ENCODE measurements at places on chromosomes 1 and 21.

- no peak for DNase-seq
Observed at GRCh38 chr1:228875741-228876140, 140.5 kb downstream of the RHOU start.

DNA sequence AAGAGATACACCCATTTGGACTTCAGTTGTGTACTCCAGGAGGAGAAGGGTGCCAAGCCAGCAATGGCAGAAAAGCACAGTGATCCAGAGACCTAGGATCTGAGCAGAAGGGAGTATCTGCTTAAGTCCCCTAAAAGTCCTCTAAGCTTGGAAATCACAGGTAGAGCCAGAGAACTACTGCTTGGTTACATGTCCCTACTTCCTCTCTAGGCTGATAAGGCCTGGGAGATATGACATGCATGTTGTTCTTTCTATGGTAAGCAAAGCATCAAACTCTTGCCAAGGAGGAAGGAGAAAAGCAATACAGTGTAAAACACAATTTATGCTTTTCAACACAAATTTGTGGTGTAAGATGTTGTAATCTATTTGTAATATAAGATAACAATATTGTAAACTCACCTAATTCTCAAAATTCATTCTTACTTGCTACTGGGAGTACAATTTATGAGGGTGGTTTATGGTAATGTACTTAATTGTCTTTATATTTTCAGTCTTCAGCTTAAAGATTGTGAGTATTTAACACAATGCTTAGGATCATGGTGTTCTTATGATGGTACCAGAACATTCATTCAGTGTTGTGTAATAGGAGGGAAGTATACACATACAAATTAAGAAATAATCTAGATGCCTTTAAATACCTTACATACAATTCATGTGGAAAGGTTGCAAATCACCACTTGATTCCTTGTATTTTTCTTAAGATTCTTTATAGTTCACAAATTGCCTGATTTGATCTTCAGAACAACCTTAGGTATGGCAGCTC is 49.1 kb upstream of the GNG12 start:
- peak; percentile 33 for DNase-seq

DNA sequence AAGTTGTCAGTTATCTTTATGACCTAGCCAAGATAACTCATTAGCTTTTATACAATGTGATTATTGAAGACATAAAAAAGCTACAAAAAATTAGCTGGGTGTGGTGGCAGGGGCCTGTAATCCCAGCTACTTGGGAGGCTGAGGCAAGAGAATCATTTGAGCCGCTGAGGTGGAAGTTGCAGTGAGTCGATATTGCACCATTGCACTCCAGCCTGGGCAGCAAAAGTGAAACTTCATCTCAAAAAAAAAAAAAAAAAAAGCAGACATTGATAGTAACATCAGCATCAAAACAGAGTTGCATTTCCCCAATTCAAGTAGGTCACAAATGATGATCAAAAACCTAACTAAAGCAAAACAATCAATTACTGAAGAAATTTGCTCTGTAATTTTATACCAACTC is 191.4 kb downstream of the PTGER3 start:
- no peak for DNase-seq

DNA sequence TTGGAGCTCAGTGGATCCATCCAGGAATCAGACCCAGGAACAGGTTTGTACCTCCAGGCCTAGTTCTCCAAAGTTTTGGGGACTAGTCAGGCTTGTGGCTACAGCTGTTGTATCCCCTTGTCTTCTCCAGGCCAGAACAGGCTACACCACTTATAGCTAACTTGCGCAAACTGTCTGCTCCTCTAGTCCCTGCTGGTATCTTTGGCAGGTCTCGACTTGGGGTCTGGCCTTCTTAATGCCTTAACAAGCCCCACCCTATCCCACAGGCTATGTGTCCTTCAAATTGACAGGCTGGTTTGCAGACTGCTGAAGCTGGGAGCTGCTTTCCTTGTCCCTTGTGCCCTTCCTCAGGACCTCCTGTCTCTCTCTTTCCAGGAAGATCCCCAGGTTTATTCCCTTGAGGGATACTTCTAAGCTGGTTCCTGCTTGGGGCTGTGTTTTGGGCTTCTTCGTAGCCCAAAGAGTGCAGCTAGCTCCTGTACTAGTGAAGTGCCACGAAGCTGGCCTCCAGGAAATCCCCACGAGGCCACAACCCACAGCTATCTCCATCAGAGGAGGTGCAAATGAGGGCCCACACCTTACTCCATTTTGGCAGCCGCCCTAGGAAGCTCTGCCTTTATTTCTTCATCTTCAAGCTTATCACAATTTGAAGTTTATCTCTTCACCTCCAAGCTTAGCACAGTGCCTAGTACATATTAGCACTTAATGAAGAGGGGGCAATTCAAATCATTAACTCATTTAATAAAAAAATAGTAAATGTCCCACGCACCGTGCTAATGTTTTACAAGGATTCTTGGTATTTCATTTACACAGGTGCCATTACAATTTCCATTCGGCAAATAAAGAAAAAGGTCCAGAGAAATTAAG is 683 bp upstream of the DMAP1 start:
- DNase-seq = peak; percentile 47

DNA sequence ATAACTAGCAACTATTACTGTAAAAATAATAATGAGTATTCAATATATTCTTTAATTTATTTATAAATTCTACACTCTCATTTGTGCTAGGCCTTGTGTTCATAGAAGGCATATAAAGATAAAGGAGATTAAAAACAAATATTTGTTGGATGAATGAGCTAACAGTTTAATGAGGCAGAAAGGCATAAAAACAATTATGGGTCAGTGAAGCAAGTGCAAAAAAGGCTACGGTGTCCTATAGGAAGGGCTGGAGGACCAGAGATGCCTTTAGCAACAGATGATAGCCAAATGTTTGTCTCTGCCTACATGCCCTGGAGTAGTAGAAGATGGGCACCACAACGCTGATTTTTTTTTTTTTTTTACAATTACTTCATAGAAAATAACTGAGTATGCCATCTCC is 45.7 kb downstream of the PTGS2 start:
- no peak for DNase-seq

Data from bronchial epithelial cell (primary cell).